Left ventricle myocardium superior (tissue), 1 donor: ENCODE measurements at places on chromosomes 13 and 19.

- DNase-seq: no peak
Observed at GRCh38 chr13:43915451-43915850, 35.7 kb downstream of the LACC1 start.

GRCh38 chr19:4284176-4284958, 5.3 kb downstream of the SHD start:
- DNase-seq: no peak

DNA sequence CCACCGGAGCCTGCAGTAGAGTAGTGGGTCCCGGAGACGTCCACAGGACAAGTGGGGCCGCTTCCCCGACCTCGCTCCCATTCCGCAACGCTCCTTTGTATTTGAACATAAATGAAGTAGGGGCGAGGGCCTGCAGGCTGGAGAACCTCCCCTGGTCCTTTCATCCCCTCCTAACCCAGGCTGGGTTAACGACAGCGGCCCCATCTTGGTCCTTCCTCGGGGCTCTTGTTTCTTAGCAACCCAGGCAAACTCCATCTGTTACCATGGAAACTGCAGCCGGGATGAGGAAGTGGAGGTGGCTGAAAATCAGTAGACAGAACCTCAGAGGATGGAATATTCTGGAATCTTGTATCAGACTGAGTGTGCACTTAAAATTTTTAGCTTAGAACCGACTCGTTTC, 132.6 kb upstream of the USP29 start:
- no peak for DNase-seq

GRCh38 chr13:30159446-30159839, 147.9 kb downstream of the KATNAL1 start:
- no peak for DNase-seq

DNA sequence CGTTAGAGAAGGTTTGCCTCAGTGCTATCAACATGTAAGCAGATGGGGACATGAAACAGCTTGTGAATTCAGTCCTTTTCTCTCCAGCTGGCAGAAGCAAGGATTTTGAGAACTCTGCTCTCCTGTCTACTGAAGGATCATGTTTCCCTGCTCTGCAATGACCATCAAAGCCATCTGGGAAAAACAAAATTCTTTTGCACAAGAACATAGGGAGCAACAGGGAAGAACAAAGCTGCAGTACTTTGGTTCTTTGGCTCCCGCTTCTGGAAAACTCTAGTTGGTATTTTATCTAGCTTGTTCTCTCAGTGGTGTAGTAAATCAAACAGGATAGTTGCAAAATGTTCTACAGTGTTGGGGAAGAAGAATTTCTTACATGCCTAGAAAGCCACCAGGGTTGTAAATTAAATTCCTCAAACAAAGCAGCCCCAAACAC, 270.4 kb downstream of the ENOX1 start:
- DNase-seq: no peak

GRCh38 chr13:98717256-98717655, 35.2 kb downstream of the SLC15A1 start:
- no peak for DNase-seq
